ENCODE measurements at places on chromosomes 6 and 20.

GRCh38 chr20:40848526-40848925 lies 159.5 kb upstream of the MAFB start:
- H3K27me3 ChIP-seq, result no peaks in the 10 kb centered on the region
- H3K36me3 ChIP-seq, result no peaks in the 10 kb centered on the region
- no peaks in the 10 kb centered on the region for H3K4me1 ChIP-seq
- no peak overlapping the region for H3K27ac ChIP-seq
- H3K4me3 ChIP-seq, result no peak overlapping the region
- DNase-seq, result no peak

GRCh38 chr6:154619146-154619545 lies 108.7 kb upstream of the CNKSR3 start:
- no peak overlapping the region for H3K4me3 ChIP-seq
- no peaks in the 10 kb centered on the region for H3K4me1 ChIP-seq
- DNase-seq, result no peak
- no peaks in the 10 kb centered on the region for H3K27me3 ChIP-seq
- no peaks in the 10 kb centered on the region for H3K36me3 ChIP-seq

DNA sequence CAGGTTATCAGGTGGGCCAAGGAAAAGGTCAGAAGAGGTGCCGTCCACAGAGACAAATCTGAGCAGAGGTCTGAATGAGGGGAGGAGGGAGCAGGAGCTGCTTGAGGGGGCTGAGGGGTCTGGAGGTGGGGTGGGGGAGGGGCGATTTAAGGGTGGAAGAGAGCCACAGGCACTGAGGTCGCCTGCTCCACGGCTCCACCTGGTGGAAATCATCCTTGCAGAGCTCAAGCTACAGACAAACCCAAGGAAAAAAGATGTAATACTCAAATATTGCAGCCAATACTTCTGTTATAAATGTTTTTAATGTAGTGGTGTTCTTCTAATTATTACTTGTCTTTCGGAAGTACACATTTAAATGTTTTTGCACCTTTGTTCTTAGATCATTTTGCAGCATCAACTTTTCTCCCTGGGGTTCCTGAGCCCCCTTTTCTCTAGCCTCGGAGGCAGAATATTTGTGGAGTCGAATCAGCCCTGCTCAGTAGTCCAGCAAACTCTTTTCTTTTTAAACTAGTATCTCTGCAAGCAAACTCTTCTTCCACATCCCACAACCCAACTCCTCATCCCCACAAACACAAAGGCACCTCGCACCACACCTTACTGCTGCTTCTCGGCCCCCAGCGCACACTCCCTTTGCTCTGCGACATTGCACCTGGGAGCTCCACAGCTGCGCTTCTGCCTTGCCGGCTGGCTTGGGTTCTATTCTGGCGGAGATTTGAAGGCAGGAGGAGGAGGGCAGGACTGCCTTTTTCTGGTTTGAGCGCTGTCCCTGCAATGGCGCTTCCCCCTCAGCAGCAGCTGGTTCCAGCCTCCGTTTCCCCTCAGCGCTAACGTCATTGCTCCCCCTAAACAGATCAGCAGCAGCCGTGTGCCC lies 51.0 kb upstream of the TFAP2A start:
- no peak overlapping the region for H3K27ac ChIP-seq
- H3K4me3 ChIP-seq, result no peak overlapping the region
- H3K36me3 ChIP-seq, result no peaks in the 10 kb centered on the region

DNA sequence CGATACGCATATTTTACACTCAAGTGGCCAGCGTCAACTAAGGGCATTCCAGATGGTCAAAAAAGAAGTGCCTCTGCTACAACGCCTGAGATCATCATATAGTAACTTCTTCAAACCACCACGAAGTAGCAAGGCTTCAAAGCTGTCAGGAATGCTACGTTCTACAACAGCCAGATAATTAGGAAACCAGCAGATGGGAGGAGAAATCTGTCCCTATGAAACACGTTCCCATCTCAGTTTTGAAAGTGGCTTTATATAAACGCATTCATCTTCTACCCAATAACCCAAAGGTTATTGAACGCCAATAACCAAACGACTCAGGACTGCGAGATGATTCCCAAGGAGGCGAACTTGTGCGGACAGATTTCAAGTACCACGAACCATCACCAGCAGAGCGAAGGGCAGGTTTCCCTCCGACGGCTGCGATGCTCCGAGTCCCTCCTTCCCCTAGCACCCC lies 1.2 kb downstream of the ABHD12 start:
- no peak for DNase-seq
- no peaks in the 10 kb centered on the region for H3K27me3 ChIP-seq
- no peaks in the 10 kb centered on the region for H3K36me3 ChIP-seq
- peak overlapping the region; percentile 90 for H3K27ac ChIP-seq

DNA sequence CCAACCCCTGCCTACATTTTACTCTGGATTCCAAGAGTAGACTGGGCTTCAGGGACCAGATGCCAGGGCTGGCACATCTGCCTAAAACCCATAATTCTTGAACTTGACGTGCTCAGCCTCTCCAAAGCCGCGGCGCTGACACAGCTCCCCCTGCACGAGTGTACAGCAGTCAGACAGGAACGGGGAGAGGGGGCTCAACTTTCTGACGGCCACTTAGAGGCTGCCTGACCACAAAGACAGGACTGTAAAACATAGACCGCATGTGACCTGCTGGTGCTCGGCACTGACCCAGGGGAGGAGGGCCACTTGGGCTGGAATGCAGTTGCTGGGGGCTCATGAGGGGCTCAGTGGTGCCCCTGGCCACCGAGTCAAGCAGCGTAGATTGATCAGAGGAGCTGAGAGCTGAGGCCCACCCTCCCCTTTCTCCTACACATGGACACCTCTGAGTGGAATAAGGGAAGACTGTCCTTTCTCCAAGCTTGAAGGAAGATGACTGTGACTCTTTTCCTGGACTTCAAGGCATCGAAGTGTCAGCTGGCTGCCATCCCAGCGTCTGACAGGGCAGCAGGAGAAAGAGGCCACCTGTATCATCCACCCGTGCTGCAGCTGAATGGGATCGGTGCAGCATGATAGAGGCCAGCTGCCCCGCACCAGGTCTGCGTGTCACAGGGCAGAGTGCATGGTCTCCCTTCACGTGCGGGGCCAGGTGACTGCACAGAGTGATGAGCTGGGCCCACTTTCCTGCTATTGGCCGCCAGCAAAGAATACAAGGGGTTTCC lies 171.3 kb upstream of the AGPAT4 start:
- H3K27ac ChIP-seq, result peak overlapping the region; percentile 31
- peaks cover 18% of the 10 kb centered on the region for H3K4me1 ChIP-seq
- no peaks in the 10 kb centered on the region for H3K27me3 ChIP-seq
- no peaks in the 10 kb centered on the region for H3K36me3 ChIP-seq
- DNase-seq, result no peak

GRCh38 chr6:69735027-69735426 lies 61.8 kb downstream of the LMBRD1 start:
- H3K4me3 ChIP-seq, result no peak overlapping the region
- no peaks in the 10 kb centered on the region for H3K36me3 ChIP-seq
- no peaks in the 10 kb centered on the region for H3K4me1 ChIP-seq
- no peak overlapping the region for H3K27ac ChIP-seq
- no peak for DNase-seq
- no peaks in the 10 kb centered on the region for H3K27me3 ChIP-seq

- H3K27me3 ChIP-seq, result no peaks in the 10 kb centered on the region
- no peak for DNase-seq
- no peaks in the 10 kb centered on the region for H3K36me3 ChIP-seq
- H3K4me1 ChIP-seq, result no peaks in the 10 kb centered on the region
- H3K27ac ChIP-seq, result no peak overlapping the region
- no peak overlapping the region for H3K4me3 ChIP-seq
These were observed 17.3 kb upstream of the THBD start for GRCh38 chr20:23066772-23067171.

GRCh38 chr20:62344782-62345181 lies 22.3 kb downstream of the LAMA5 start:
- no peak overlapping the region for H3K4me3 ChIP-seq
- DNase-seq, result no peak
- H3K27ac ChIP-seq, result peak overlapping the region; percentile 49
- H3K36me3 ChIP-seq, result peaks cover 26% of the 10 kb centered on the region
- peaks cover 6% of the 10 kb centered on the region for H3K4me1 ChIP-seq

DNA sequence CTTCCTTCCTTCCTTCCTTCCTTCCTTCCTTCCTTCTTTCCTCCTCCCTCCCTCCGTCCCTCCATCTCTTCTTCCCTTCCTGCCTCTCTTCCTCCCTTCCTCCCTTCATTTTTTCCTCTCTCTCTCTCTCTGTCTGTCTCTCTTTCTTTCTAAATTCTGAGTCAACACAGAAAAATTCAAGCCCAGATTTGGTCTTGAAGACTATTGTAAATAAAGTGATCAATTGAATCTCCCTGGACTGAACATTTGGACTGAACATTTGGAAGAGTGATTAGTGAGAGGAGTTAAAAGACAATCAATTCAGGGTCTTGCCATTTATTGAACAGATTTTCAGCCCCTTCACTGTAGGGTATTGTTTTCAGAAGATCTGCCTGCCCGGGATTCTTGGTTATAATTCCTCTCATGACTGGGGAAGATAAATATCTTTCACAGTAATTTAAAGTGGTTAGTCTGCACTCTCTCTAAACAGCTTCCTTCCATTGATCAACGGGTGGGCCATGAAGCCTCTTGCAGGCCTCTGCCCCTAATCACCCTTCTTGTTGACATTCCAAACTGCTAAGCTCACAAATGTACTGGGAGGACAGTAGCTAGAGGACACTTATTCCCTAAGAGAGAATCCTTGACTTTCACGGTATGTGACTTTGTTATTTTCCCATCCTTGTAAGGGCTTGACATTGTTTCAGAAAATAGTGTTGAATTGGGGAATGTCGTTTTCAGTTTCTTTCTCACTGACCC lies 101.7 kb upstream of the BMP2 start:
- no peaks in the 10 kb centered on the region for H3K27me3 ChIP-seq
- no peak overlapping the region for H3K27ac ChIP-seq
- H3K36me3 ChIP-seq, result no peaks in the 10 kb centered on the region
- H3K4me3 ChIP-seq, result no peak overlapping the region
- DNase-seq, result no peak

- no peaks in the 10 kb centered on the region for H3K4me1 ChIP-seq
- DNase-seq, result no peak
- no peaks in the 10 kb centered on the region for H3K36me3 ChIP-seq
- H3K4me3 ChIP-seq, result no peak overlapping the region
These were observed 466.5 kb upstream of the RNF217 start for GRCh38 chr6:124495665-124496190.

DNA sequence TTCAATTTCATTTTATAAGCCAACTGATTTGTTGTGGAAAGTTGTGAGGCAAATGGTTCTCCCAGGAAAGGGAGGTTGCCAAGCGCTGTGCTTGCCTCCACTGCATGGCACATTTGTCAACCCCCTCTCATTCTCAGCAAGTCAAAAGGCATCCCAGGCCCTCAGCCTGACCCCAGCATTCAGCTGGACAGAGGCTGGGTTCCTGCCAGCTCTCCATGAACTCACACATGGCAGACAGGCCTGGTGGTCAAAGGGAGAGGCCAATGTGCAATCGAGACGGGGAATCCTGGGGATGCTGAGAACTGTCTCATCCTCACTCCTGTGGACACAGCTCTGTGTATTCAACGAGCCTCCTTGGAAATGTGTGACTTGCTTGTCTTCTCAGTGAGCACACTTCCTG lies 106.0 kb upstream of the CDH4 start:
- no peak overlapping the region for H3K27ac ChIP-seq
- H3K27me3 ChIP-seq, result no peaks in the 10 kb centered on the region
- no peak overlapping the region for H3K4me3 ChIP-seq
- H3K4me1 ChIP-seq, result no peaks in the 10 kb centered on the region
- no peak for DNase-seq
- no peaks in the 10 kb centered on the region for H3K36me3 ChIP-seq

- H3K27me3 ChIP-seq, result no peaks in the 10 kb centered on the region
- no peak for DNase-seq
- no peaks in the 10 kb centered on the region for H3K36me3 ChIP-seq
- H3K27ac ChIP-seq, result no peak overlapping the region
These were observed 184.8 kb downstream of the GRIK2 start for GRCh38 chr6:101578306-101578705.

DNA sequence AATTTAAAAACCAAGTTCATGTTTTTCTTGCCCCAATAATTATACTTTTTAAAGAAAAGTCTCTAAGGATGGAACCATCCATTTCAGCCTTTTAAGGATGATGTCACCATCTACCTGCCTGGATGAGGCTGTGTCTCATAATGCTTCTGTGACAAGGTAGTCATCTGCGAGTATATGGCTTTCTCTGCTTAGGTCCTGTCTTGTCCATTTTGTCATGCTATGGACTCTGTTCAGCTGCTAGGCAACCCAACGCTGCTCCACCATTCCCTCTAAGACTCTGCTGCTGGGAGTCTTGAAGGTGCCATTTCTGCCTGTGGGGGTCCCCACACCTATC lies 459.8 kb upstream of the RUNX2 start:
- H3K4me3 ChIP-seq, result no peak overlapping the region
- DNase-seq, result no peak
- H3K4me1 ChIP-seq, result no peaks in the 10 kb centered on the region
- no peaks in the 10 kb centered on the region for H3K36me3 ChIP-seq
- no peaks in the 10 kb centered on the region for H3K27me3 ChIP-seq

DNA sequence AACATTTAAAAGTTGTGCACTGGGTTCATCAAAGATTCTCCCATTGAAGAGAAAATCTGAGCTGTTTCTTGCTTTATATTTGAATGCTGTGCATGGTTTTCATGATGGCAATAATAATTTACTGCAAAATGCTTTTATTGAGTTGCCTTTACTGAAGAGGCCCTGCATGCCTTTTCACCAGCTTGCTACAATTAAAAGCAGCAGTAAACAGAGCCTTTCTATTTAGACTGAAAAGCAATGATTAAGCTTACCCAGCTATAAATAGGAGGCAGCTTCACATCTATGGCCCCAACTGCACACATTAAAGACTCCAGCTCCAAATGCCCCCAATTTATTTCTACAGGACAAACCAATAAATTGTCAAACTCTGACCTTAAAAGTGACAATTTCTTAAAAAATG lies 70.3 kb downstream of the ANKEF1 start:
- no peaks in the 10 kb centered on the region for H3K36me3 ChIP-seq
- no peaks in the 10 kb centered on the region for H3K27me3 ChIP-seq
- no peaks in the 10 kb centered on the region for H3K4me1 ChIP-seq
- DNase-seq, result no peak

- no peak overlapping the region for H3K4me3 ChIP-seq
- H3K27me3 ChIP-seq, result no peaks in the 10 kb centered on the region
- no peaks in the 10 kb centered on the region for H3K36me3 ChIP-seq
- H3K4me1 ChIP-seq, result peaks cover 8% of the 10 kb centered on the region
- DNase-seq, result no peak
These were observed 292.1 kb downstream of the QKI start for GRCh38 chr6:163706500-163707087.

DNA sequence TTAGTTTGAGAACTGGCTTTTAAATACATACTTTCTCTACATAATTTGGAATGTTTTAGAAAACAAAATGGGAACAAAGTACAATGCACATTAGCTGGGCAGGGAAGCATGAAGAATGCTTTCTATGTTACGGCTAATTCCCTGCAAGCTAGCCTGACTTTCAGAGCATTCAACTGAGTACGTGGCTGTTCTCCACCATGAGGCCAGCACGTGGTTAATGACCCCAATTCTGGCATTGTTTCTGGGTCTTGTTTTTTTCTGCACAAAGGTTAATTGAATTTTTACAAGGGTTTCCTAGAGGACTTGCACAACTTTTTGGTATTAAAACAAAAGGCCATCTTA lies 208.6 kb upstream of the AGPAT4 start:
- DNase-seq, result no peak
- no peaks in the 10 kb centered on the region for H3K27me3 ChIP-seq
- H3K36me3 ChIP-seq, result no peaks in the 10 kb centered on the region
- no peak overlapping the region for H3K4me3 ChIP-seq
